ENCODE measurements at places on chromosomes 11 and 22. TPM values are rescaled to one million over a fixed set of nuclear protein-coding genes. Genes with fewer than 3 reads are reported as not detected.

- H3K27me3 ChIP-seq: no peaks in the 10 kb centered on the region
- H3K27ac ChIP-seq: no peak overlapping the region
- DNase-seq: no peak
- no peak overlapping the region for H3K4me3 ChIP-seq
- peaks cover 34% of the 10 kb centered on the region for H3K4me1 ChIP-seq
- peaks cover 2% of the 10 kb centered on the region for H3K36me3 ChIP-seq
Measured at GRCh38 chr11:87030458-87031054, 7.2 kb upstream of the TMEM135 start.

The PARVG gene
- 0.23 TPM for total RNA-seq

- H3K4me3 ChIP-seq: no peak overlapping the region
- H3K4me1 ChIP-seq: peaks cover 14% of the 10 kb centered on the region
- no peak overlapping the region for H3K27ac ChIP-seq
- no peaks in the 10 kb centered on the region for H3K36me3 ChIP-seq
Measured at GRCh38 chr11:114031246-114031966, 28.1 kb upstream of the ZBTB16 start.

The OR8J1 gene
- total RNA-seq: not detected

DNA sequence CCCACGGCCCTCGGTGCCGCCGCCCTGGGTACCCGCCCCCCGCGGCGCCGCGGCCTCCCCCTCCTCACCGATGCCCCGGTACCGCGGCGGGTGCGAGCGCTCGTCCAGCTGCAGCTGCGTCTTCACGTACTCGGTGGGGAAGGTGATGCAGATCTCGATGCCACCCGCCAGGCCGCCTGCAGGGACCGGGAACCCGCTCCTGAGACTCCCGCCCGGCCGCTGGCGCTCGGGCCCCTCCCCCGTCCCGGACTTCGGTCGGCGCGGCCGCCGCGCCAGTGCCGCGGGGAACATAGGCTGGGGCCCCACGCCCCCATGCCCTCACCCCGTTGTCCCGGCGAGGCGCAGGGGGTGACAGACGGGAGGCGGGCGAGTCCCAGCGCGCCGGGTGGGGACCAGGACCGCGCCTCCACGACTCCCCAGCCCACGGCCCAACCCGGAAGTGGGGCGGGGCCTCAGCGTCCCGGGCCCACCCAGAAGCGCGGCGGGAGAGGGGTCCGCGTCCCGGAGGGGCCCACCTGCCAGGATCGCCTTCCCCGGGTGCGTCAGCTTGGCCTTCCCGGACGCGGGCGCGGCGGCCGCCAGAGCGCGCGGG is 375 bp downstream of the SLC25A1 start:
- H3K4me1 ChIP-seq: peaks cover 17% of the 10 kb centered on the region
- H3K27ac ChIP-seq: no peak overlapping the region
- peak; percentile 36 for DNase-seq

All from neural crest cell (in vitro differentiated cells).